ENCODE measurements at places on chromosomes 1 and 21.

- no peak for DNase-seq
Observed at GRCh38 chr1:168565825-168566224, 10.6 kb upstream of the XCL1 start.

GRCh38 chr1:182174513-182174855 lies 113.0 kb upstream of the ZNF648 start:
- no peak for DNase-seq

DNA sequence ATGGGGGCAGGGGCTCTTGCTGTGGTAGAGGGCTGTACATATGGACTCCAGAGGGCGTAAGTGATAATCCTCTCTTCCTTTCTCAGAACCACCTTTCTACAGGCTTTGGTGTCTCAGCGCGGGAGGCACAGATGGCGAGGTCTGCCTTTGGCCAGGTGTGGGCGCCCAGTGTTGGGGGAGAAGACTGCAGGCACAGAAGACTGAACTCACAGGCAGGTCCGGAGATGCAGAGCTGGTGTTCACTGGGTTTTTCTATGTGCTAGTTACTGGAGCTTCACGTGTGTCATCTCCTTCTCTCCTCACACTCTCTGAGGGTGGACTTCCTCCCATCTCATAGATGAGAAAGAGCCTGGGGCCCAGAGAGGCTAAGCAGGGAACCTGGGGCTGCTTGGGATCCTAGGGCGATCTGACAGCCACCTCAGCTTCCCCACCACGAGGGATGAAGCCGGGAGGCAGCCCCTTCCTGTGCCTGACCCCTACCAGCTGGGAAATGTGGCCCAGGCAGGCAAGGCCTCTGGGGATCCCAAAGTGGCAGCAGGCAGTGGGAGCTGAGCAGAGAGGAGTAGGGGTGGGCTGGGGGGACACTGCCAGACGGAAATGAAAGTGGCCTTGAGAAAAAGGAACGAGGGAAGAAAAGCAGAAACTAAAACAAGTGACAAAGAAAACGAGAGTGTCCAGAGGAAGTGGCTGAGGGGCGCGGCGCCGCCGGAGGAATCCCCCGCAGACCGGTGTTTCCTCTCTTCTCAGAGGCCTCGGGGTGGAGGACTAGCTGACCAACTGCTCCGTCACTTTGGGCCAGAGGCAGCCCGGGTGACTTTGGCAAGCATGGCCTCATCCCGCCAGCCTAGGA lies 191.6 kb downstream of the HIVEP3 start:
- no peak for DNase-seq

- DNase-seq: peak; percentile 86
Observed at GRCh38 chr1:40838045-40838979, 23.9 kb downstream of the CITED4 start.

DNA sequence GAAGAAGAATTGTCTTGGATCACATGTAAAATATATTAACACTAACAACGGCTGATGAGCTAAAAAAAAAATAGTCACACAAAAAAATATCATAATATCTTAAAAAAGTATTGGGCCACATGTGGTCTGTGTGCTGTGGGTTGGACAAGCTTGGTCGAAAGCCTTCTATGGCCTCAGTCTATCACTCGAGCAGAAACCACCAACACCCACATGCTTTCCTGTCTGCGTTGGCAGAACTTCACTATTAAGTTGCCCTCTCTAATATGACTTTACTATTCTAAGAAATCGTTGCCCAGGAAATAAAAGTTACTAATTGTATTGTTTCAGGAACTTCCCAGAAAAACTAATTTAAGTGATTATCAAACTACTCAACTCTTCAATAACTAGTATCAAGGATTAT lies 28.2 kb upstream of the ETS2 start:
- no peak for DNase-seq

DNA sequence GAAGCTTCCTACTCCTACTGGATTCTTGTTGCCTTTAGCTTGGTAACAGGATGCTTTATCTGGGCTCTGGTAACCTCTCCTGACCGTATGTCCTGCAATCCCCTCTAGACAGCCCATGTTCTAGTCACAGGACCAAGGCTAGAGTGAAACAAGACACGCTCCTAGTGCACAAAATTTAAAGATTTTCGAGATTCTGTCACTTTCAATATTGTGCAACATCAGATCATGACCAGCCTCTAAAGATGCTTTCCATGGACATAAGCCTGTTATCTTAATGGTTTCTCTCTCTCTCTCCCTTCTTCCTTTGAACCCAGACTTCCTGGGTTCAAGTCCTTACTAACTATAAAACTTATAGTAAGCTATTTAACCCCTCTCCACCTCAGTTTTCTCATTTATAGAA lies 1.6 kb upstream of the LY9 start:
- DNase-seq: no peak

Data from chondrocyte (in vitro differentiated cells).